COR-L47 (cell line): ENCODE measurements at places on chromosomes 11 and 22.

GRCh38 chr22:46974077-46974476 lies 211.6 kb downstream of the TBC1D22A start:
- no peak for DNase-seq

GRCh38 chr11:124798991-124799347 lies 1.2 kb downstream of the MSANTD2 start:
- DNase-seq, result no peak

GRCh38 chr11:73217131-73217809 lies 811 bp upstream of the P2RY2 start:
- DNase-seq, result no peak

DNA sequence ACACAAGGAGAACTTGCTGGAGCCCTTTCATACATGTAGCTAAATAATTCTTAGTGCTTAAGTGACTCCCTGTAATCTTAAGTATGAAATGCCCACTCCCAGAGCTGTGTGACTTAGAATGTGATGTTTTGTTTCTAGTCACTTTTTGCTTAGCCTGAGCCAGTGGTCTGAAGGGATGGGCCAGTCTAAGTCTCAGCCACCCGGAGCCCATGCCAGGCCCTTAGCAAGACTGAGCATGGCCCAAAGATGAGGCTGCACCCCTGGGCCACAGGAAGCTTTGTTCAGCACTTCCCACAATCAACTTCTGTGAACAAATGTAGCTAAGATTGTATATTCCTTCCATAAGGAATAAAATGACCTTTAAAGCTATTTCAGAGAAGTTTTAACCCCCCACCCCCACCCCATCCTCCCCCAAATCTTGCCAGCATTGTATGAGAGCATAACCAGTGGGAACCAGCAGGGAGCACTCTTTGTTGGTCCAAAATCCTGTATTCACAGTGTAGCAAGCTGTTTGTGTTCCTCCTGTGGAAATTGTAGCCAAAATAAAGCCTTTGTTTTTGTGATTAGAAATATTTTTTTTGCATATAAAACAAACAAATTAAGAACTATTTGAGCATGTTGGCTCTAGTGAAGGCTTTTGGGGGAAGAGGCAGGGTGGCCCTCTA lies 73.8 kb upstream of the GAL start:
- no peak for DNase-seq

DNA sequence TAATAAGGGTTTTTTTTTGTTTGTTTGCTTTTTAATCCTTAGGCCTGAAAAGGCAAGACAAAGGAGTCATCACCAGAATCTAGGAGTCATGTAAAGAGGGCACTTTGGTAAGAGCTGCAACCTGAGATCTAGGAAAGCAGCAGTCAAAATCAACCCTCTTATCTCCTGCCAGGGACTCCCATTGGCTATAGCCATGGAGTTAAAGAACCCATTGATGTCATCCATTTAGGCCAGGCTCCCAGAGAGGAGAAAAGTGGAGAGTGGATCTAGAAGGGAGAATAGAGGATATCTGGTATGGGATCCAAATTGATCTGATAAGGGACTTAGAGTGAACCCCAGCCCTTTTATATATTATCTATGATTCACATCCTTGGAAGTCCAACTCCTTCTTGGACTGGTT lies 35.9 kb downstream of the ZNF215 start:
- DNase-seq, result no peak

DNA sequence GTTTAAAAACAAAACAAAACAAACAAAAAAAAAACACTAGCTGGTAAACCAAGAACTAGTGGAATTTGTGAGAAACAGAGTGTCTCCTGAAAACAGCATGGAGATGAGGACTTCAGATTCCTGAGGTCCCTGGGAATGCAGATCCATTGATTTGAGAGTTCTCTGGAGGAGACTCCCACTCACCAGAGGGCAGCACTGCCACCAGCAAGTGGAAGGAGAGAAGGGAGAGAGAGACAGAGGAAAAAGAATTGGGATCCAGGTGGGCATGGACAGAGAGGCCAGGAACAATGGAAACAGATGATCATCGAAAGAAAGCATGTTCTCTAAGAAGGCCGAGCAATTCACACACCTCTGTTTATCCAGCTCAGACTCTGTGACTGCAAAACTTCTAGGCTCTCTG lies 31.8 kb downstream of the ETS1 start:
- DNase-seq, result no peak
